T-helper 22 cell (primary cell): ENCODE measurements at places on chromosomes 2 and 18.

- DNase-seq: no peak
Measured at GRCh38 chr18:68298330-68298729, 416.6 kb downstream of the TMX3 start.

DNA sequence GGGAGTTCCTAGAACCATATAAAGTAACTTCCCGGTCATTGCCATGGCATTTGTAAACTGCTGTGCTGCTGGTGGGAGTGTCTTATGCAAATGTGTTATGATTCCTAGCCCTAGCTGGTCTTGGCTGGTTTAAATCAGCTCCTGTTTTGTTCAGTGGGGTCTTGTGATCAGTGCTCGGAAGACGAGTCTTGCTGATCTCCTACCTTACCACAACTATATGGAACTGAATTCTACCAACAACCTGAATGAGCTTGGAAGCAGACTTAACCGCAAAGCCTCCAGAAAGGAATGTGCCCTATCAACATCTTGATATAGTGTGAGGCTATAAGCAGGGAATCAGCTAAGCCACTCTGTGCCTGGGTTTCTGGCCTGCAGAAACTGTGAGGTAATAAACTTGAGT lies 33.5 kb downstream of the POLE4 start:
- DNase-seq: no peak

GRCh38 chr2:41955316-41956043 lies 92.3 kb upstream of the PKDCC start:
- DNase-seq: no peak

- DNase-seq: no peak
Measured at GRCh38 chr2:173865971-173866873, 99.0 kb downstream of the SP3 start.

DNA sequence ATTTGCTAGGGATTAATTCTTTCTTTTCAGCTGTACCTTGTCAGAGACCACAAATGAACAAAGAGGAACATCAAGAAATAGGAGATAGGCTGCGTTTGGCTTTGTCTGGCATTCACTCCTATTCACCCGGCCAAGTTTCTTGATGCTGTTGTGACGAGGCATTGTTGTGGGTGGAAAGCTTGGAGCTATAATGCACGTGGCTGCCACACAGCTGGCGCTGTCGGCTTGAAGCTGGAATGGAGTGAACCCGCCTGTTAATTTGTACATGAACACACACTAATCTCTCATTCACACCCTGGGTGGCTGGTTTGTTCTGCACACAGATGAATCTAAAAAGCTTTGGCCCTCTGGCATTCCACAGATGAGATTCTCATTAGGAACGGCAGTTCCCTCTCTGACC lies 274.9 kb upstream of the GYPC start:
- no peak for DNase-seq

- DNase-seq: no peak
Measured at GRCh38 chr18:46340716-46341115, 236.5 kb downstream of the HAUS1 start.

DNA sequence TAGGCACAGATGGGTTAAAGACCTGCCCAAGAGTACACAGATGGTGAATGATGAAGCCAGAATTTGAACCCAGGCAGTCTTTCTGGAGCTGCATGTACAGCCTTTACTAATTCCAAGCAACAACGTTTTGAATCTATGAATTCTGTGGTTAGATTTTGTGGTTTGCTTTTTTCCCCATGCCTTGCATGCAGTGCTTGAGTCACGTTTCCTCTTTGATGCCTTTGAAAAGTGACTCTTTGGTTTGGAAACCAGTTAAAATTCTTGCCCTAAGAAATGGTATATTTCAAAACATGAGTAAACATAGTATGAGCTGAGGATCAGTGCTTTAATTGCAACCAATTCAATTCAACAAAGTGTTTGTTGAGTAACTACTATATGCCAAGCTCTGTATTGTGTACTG lies 48.2 kb upstream of the PPM1B start:
- no peak for DNase-seq

- DNase-seq: no peak
Measured at GRCh38 chr18:48452861-48453323, 43.7 kb upstream of the ZBTB7C start.

DNA sequence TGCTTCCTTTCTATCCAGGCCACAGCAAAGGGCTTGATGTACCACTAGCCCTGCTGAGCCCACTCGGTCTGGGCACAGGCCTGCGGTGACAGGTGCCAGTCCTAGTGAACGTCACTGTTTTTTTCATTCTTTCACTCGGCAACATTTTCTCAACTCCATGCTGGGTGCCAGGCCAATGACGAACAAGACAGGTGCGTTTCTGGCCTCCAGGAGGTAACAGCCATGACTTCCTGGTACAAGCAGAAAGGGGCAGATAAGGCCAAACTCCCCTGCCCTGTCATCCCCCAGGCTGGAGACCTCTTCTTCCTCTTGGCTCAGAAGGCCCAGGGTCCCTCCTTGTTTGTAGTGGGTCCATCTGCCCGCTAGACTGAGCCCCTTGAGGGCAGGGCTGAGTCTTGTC lies 55.7 kb upstream of the OTOF start:
- DNase-seq: no peak

- no peak for DNase-seq
Measured at GRCh38 chr2:229429589-229429988, 158.5 kb upstream of the PID1 start.

GRCh38 chr2:12797815-12798214 lies 81.1 kb downstream of the TRIB2 start:
- DNase-seq: no peak
